ENCODE measurements at places on chromosomes 2 and 18. TPM values are rescaled to one million over a fixed set of nuclear protein-coding genes. Genes with fewer than 3 reads are reported as not detected.

GRCh38 chr2:62526531-62527381 is 20.8 kb upstream of the TMEM17 start:
- H3K4me3 ChIP-seq = no peak overlapping the region
- DNase-seq = no peak
- H3K36me3 ChIP-seq = no peaks in the 10 kb centered on the region

Gene FAP
- 2.0 TPM for total RNA-seq

Gene TCF23
- total RNA-seq = not detected

- no peak overlapping the region for H3K27ac ChIP-seq
- no peaks in the 10 kb centered on the region for H3K4me1 ChIP-seq
- H3K36me3 ChIP-seq = no peaks in the 10 kb centered on the region
- no peak for DNase-seq
- H3K27me3 ChIP-seq = no peaks in the 10 kb centered on the region
Observed at GRCh38 chr2:197939787-197940186, 135.4 kb downstream of the PLCL1 start.

DNA sequence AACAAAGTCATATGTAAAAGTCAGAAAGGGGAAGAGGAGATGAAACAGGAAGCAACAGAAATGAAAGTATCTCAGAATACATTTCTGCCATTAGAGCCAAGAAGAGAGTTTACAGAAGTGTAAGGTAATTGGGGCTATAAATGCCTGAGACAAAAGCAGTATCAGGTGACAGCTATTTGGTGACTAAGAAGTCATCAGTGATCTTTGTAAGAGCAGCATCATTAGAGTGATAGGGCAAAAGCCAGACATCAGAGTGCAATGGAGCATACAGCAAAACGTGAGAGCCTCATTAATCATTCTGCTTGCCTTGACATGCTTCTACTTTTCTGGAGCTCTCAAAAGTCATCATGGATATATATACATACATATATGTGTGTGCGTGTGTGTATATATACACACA is 804.7 kb upstream of the PIK3C3 start:
- no peaks in the 10 kb centered on the region for H3K4me1 ChIP-seq
- H3K4me3 ChIP-seq = no peak overlapping the region
- H3K27me3 ChIP-seq = no peaks in the 10 kb centered on the region
- H3K36me3 ChIP-seq = no peaks in the 10 kb centered on the region

Gene HTR2B
- 0.55 TPM for total RNA-seq

DNA sequence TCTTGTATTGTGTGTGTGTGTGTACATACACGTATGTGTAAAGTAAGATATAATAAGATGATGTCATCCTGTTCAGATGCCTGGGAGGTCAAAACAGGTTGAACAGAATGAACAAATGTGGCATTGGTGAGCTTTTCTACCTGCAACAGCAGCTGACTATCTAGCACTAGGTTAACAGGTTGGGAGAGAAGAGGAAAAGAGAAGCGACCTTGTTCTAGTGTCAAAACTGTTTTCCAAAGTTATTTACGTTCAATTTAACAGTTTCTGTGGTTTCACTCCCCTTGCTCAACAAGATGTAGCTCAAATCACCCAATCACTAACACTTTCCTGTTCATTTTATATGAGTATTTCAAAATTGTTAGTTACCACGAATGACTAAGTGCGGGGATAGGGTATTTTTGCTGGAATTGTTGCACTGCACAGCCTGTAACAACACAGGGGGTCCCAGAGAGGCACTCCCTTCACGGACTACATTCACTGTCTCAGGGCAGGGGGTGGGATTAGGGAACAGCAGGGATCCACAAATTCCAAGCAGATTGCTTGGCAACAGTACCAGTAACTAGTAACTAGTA is 67.5 kb upstream of the DTNB start:
- H3K27ac ChIP-seq = no peak overlapping the region
- no peak for DNase-seq
- no peaks in the 10 kb centered on the region for H3K27me3 ChIP-seq
- H3K4me1 ChIP-seq = no peaks in the 10 kb centered on the region
